GM10248 (cell line): ENCODE measurements at places on chromosomes 4 and X.

GRCh38 chr4:10239982-10240654, 123.5 kb upstream of the WDR1 start:
- DNase-seq: no peak

GRCh38 chrX:153934148-153934761, 582 bp downstream of the NAA10 start:
- no peak for DNase-seq

DNA sequence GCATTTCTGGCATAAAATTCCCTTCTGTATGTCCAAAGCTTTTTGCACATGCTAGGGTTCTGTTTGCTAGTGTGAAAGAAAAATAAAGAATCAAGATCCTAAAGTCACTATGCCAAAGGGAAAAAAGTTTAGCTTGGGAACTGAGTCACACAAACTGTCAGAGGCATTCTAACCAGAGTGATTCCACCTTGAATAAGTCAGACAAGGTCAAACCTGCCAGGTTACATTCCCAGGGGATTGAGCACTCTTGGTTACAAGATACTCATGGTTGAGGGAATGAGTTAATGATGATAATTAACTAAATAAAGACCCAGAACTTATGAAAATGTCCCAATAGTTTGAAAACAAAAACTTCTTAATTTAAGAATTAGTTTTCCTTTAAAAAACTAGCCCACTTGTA, 13.7 kb upstream of the UGT2B17 start:
- no peak for DNase-seq

GRCh38 chr4:88012647-88013046, 5.2 kb downstream of the PKD2 start:
- DNase-seq: peak; percentile 42

- DNase-seq: no peak
These were observed 56.3 kb upstream of the SHOX start for GRCh38 chrX:574251-574650.

DNA sequence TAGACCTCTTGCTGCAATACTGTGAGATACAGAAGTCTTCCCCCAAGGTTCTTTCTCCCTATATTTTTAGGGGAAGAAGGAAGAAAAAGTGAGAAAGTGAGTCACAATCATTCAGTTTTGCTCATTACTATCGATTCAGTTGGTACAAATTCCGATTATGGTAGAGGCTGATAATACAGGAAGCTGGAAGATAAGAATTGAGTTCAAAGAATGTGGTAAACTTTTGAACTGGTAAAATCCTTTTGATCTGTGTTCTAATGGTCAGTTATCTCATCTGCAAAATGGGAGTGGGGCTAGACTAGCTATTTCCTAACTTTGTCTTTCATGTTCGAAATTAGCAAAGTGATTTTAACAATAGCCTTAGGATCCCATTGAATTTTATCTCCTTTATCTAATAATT, 101.4 kb upstream of the FAT1 start:
- no peak for DNase-seq

DNA sequence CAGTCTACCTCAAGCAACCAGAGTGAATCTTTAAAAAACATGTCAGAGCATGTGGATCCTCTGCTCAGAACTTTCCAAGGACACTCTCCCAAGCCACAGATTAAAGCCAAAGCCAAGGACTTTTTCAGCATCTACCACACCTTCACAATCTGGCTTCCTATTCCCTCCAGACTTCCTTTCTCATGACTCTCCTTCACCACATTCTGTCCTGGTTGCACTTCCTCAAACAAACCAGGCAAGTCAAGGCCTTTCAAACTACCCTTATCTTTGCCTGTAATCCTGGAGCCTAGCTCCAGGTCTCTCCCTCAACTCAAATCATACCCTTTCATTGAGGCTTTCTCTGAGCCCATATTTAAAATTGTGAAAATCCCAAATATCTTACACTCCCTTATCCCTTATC, 191.6 kb upstream of the GALNTL6 start:
- no peak for DNase-seq

DNA sequence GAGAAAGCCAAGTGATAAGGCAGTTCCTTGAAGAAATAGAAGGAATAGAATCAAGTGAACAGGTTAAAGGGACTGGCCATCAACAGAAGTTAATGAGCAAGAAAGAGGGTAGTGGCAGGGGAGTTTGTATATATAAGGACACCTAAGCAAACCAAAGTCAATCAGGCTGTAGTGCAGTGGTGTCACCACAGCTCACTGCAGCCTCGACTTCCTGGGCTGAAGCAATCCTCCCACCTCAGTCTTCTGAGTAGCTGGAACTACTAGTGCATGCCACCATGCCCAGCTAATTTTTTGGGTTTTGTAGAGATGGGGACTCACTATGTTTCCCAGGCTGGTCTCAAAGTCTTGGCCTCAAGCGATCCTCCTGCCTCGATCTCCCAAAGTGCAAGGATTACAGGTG, 15.9 kb downstream of the ACOT9 start:
- DNase-seq: no peak

DNA sequence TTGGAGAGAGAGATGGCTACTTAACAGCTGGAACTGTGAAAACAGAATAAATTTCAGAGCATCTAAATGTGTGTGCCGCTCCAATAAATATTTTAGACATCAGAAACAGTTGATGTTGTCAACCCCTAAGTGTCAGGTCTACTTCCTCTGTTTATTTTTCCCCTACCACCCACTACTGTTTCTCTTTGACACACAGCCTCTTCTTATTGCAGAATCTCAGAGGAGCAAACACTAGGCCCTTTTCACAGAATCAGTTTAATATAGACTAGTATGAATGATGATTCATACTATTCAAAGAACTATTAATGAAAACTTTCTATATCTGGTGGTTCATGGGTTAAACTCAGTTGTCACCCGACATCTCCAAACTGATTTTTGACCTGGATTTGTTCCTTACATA, 33.9 kb downstream of the NAA11 start:
- DNase-seq: peak; percentile 23

GRCh38 chr4:26985873-26986272, 125.2 kb downstream of the STIM2 start:
- peak; percentile 30 for DNase-seq
